T-cell (primary cell): ENCODE measurements at places on chromosomes 3 and 15.

- DNase-seq = no peak
Observed at GRCh38 chr3:186965141-186965879, 35.0 kb downstream of the ST6GAL1 start.

DNA sequence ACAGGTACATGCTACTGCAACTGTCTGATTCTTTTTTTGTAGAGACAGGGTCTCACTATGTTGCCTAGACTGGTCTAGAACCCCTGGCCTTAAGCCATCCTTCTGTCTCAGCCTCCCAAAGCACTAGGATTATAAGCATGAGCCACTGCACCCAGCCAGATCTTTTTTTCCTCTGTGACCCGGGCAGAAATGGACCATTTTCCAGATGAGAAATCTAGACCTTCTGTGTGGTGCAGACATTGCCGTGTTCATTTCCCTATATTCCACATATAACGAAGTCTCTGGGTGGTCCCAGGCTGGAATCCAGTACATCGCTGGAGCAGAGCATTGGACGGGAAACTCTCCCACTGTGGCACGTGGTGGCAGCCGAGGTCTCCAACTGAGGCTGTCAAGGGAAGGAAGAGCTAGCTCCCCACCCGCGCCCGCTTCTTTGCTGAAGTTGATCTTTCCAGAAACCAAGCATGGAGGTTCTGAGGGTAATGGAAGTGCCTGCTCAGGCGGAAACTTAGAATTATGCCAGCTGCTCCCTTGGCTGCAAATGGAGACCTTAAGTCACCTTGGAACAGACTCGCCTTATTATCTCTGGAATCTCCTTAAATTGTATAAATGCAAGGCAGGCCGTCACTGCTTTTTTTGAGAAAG is 23.1 kb upstream of the TXNRD3 start:
- DNase-seq = no peak

- no peak for DNase-seq
Observed at GRCh38 chr3:24316887-24317383, 177.7 kb downstream of the THRB start.

DNA sequence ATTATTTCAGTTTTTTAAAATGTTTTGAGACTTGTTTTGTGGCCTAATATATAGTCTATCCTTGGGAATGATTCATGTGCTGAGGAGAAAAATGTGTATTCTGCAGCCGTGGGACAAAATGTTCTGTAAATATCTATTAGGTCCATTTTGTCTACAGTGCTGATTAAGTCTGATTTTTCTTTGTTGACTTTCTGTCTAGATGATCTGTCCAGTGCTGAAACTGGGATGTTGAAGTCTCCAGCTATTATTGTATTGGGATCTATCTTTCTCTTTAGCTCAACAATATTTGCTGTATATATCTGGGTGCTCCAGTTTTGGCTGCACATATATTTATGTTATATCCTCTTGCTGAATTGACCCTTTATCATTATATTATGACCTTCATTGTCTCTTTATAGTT is 85.2 kb downstream of the UBE2E2 start:
- DNase-seq = no peak

DNA sequence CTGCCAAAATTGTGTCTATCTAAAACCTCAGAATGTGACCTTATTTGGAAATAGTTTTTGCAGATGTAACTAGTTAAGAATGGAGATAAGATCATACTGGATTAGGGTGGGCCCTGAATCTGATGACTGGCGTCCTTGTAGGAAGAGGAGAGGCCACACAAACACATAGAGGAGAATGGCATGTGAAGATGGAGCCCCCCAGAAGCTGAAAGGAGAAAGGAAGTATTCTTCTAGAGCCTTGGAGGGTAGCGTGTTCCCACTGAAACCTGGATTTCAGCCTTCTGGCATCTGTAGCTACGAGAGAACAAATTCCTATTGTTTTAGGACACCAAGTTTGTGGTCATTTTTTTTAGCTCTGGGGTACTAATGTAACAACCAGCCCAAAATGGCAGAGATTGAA is 423.0 kb upstream of the TPM1 start:
- no peak for DNase-seq

DNA sequence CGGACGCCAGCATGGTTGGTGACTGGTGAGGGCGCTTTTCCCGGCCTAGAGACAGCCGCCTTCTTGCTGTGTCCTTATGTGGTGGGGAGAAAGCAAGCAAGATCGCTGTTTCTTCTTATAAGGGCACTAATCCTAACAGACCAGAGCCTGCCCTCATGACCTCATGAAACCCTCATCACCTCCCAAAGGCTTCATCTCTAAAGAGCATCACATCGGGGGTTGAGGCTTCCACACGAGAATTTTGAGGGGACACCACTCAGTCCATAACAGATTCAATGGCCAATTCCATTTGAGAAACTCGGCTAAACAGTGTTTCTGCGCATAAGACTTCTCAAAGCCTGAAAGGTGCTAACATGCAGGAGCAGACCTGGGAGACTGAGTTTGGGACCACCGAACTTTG is 54.0 kb downstream of the VGLL4 start:
- DNase-seq = no peak

DNA sequence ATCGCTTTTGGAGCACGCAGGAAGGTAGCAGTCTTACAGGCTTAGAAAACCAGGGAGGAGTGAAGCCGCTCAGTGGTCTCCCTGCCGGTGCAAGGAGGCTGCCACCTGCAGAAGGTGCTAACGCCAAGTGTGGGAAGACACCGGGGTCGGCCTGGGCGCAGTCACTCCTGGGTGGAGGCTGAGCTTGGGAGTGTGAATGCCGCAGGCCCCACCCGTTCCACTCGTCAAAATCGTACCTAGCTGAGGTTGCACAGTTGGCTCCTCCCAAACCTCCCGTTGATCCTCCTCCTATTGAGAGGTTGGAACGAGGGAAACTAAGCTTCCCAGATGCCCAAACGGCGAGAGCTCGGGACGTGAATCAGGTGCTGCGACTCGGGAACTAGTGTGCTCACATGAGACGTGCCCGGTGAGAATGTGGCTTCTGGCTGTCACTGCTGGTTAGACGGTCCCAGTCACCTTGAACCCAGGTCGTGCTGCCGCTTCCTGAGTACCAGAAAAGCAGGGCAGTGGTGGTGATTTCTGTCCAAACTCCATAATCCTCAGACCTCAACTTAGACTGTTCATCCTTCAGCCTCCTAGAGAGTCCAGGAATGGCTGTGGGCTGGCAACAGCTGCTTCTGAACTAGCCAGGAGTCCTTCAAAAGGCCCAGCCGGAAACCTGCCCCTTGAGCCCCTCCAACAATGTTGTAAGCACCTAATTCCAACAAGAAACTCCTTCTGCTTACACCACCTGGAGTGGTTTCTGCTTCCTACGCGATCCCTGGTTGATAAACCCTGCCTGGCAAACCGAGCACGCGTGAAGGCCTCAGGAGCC is 156.0 kb downstream of the XXYLT1 start:
- DNase-seq = no peak

DNA sequence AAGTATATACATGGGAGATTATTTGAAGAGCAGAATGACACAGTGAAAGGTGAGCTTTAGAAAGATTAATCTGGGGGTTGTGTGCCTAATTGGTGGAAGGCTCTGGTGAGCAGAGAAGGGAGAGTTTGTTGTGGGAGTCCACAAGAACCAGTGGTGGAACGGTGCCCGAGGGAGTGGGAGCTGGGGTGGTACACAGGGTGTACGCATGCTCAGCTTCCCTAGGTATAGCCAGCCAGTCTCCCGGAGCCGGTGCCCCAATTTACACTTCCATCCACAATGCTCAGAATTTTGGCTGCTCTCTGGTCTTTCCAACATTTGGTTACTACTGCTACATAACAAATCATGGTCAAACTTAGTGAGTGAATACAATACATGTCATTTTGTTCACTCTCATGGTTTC is 92.5 kb downstream of the MITF start:
- no peak for DNase-seq

GRCh38 chr15:92627014-92627413 is 28.6 kb downstream of the FAM174B start:
- no peak for DNase-seq

- DNase-seq = no peak
Observed at GRCh38 chr15:98794748-98795147, 146.4 kb downstream of the IGF1R start.

DNA sequence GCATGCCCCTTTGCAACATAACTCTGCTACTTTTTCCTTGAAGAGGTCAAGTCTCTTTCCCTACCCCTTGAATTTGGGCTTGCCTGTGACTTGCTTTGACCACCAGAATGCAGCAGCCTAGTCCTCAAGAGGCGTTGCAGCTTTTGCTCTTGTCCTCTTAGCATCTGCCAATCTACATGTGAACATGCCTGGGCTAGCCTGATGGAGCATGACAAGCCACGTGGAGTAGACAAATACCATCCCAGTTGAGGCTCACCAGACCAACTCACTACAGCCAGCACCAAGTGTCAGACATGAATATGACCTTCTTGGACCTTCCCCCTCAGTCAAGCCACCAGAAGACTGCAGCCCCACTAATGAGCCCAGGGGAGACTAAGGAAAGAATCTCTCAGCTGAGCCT is 32.9 kb downstream of the AMOTL2 start:
- no peak for DNase-seq

DNA sequence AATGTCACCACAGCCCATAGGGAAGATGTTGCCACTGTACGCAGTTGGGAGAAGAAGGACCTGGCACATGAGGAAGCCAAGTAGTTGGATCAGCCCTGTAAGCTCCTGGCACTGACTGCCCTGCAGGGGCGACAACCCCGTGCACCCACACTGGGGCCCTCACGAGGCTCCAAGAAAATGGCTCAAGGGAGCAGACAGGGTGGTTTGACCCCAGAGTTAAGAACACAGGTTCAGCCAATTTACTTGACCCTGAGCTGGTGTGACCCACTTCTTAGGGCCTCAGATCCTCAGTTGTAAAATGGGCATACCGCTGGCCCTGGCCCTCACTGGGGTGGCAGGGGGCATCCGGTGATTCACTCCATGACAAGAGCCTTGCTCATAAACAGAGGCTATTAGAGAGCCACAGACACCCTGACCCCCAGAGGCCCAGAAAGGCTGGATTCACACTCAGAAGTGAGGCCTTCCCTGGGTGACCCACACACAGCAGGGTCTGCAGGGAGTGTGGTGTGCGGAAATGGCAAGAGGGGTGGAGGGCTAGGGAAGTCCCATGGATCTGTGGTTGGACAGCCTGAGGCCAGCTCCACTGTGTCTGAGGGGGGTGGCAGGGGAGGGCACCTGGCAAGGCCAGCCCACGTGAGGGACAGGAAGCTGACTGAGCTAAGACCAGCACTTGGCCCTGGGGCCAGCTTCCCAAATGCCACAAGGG is 1.7 kb upstream of the HHATL start:
- no peak for DNase-seq

DNA sequence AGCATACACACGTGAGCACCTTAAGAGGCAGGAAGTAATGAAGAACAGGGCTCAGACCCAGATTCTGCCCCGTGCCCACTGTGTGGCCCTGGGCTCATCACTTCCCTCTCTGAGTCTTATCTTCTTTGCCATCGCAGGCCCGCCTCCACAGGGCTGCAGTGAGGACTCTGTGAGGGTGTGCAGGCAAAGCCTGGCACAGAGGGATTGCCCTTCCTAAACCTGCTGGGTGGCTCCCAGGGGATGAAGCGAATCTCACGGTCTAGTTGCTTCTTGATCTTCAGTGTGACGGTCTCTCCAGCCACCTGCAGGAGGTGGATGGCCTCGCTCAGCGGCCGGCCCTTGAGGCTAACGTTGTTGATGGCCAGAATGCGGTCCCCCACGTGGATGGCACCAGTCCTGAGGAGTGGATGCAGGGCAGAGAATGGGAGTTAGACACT is 32.8 kb downstream of the GRIP2 start:
- no peak for DNase-seq

DNA sequence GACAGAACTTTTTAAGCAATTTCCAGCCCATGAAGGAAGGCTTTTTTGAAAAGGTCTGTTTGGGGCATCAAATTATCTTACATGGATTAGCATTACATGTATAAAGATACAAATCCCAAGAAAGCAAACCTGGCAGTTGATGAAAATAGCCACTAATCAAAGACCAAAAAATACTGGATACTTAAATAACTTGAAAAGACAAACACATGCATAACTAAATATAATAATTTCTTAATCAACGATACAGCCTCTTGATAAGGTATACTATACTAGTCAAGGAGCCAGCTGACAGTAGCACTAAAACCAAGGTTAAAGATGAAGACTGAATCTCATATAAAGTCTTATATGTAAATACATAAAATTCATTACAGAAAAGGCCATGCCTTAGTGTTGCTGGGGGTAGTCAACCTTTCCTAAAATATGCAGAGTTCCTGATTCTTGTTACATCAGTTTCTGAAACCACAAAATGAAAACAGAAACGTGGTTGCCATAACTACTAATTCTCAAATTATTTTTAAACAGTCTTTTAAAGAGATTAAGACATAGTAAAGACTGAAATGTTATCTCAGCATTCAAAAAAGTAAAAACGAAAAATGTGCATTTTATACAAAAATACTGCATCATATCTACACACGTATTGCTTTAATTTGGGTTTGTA is 2.0 kb downstream of the ANKRD28 start:
- no peak for DNase-seq

DNA sequence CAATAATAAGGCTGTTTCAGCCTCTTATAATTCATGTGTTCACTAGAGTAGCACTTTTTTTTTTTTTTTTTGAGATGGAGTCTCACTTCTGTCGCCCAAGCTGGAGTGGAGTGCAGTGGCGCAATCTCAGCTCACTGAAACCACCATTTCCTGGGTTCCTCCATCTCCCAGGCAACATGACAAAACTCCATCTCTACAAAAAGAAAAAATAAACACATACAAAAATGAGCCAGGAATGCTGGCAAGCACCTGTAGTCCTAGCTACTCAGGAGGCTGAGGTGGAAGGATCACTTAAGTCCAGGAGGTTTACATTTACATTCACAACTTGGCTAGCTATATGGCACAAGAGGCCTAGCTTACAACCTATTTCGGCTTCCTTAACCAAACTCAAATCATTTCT is 6.8 kb downstream of the USP4 start:
- peak; percentile 16 for DNase-seq

DNA sequence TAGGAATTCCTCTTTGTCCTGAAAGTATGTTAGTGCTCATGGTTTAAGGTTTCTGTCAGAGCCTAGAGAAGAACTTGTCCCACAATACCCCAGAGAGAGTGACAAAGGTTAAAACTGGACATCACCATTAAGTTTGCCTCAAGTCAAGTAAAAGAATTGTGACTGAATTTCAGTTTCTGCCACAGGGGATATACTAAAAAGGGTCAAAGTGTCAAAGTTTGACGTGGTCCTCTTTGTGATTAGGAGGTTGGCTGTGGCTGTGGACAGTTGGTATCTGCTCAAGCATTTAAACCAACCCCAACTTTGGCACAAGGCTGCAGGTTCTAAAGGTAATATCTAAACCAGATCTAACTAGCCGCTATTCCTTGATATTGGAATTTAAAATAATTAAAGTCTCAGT is 26.1 kb downstream of the FMN1 start:
- DNase-seq = no peak

- no peak for DNase-seq
Observed at GRCh38 chr3:178137831-178138230, 398.4 kb upstream of the KCNMB2 start.
